ENCODE measurements at places on chromosomes 12 and 14.
A peak's percentile ranks its signal among the peaks of the same experiment; 100 is the strongest.

- DNase-seq = no peak
These were observed 47.7 kb downstream of the ETV6 start for GRCh38 chr12:11697131-11697530.

GRCh38 chr14:101035466-101036225 is 132.1 kb upstream of the RTL1 start:
- no peak for DNase-seq

DNA sequence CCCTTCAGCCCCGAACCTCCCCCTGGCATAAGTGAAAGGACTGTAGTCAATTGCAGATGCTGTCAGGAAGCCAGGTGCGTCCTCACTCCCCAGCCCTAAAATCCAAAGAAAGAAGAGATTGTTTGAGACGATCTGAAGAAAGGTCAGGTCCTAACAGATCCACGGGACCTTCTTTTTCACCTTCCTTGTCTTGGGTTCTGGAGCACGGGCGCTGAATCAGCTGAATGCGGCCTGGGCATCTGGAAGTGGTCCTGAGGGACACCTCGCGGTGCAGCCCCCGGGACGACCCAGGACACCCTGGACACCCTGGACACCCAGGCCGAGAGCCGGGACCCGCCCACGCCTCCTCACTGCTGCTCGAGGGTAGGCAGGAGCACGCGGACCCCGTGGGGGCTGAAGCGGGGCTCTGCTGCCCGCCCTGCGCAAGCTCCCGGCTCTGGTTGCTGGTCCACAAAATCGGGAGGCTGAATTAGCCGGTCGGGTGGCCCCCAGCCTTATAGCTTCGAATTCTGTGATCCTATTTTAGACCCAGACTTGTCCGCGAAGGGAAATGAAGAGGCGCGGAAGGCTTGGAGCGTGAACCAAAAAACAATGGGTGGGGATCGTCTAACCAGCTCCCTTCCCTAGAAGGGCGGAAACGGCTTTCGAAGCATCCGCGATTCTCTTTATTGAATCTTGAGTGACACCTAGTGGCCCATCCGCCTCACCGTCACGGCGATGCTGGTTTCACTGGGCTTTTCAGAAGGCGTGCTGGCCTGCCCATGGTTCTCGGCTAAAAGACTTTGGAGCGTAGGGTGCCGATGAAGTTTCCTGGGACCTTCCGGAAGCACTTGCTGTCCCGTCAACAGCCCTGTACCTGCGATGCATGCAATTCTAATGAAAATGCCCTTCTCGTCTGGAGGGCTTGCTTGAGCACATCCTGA is 46.4 kb upstream of the PLXNC1 start:
- DNase-seq = peak; percentile 57

GRCh38 chr14:64705381-64706118 is 1.3 kb downstream of the PLEKHG3 start:
- DNase-seq = no peak

- DNase-seq = no peak
These were observed 37.5 kb upstream of the FZD10 start for GRCh38 chr12:130124605-130125244.

DNA sequence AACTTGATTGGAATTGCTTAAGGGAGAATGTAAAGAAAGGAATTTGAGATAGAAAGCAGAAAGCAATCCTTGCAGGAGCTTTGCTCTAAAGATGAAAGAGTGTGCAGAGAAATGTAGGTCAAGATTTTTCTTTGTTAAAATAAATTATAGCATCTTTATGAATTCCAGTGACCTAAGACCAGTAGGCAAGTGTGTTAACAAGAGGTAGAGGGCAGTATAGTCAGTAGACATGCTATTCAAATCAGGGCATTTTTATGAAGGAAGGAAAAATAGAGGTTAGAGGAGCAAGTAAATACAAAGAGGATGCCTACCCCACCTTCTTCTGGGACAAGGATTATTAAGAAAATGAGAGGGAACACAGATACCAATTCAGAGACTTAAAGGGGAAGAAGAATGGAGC is 148.5 kb downstream of the PLCZ1 start:
- DNase-seq = peak; percentile 16

GRCh38 chr12:114968727-114969126 is 284.8 kb upstream of the TBX3 start:
- no peak for DNase-seq

- DNase-seq = peak; percentile 57
These were observed 19.9 kb downstream of the CDKN1B start for GRCh38 chr12:12736759-12737676.

Measured in renal cortical epithelial cell (primary cell).